ENCODE measurements at places on chromosomes 2 and 18.

DNA sequence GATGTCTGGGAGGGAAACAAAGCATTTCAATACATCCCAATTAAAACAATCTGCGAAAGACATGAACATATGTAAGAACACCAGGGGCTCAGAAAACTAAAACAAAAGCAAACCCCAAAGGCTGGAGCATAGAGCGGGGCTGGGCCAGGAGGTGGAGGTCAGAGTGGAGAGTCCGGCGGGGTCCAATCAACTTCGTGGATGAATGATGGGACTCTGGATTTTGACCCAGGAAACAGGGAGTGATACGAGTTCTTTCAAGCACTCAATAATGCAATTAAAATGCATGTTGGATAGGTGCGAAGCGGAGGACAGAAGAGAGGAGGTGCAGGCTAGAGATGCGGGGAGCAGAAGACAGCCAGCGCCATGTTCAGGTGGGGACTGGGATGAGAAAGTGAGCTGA is 200.7 kb upstream of the PXDN start:
- DNase-seq = no peak

GRCh38 chr2:8134473-8134932 is 547.4 kb upstream of the ID2 start:
- peak; percentile 44 for DNase-seq

- no peak for DNase-seq
These were observed 11.7 kb upstream of the CCDC74B start for GRCh38 chr2:130156624-130157004.

- no peak for DNase-seq
These were observed 64.3 kb upstream of the ATL2 start for GRCh38 chr2:38441346-38441745.

DNA sequence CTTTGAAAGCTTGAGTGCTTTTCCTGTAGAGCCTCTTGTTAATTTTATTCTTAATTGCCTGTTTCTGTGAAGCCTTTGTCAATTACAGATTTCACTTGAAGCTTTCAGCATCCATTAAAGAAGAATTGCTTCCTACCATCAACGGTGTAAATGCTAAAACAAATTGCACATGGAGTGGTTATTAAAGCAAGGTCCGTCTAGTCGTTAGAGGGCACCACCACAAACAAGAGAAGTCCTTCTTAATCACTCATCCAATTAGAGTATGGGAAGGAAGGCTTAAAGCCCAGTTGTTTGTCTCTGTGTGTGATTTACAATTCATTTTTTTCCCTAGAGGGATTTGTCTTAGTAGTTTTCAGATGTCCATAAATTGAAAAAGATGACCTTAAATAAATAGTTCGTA is 1.6 kb downstream of the KCNJ3 start:
- DNase-seq = no peak

DNA sequence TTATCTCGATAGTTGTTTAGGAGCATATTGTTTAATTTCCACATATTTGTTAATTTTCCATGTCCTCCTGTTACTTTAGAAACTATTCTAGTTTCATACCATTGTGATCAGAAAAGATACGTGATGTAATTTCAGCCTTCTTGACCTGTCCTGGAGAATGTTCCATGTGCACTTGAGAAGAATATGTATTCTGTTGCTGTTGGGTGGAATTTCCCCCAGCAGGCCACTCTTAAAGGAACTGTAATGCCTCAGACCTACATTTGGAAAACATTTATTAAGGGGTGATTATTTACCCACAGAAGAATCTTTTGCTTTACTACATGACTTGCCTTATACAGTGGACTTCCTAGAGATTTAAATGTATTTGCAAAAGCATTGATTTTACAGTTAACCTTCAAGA is 55.5 kb downstream of the LIMS1 start:
- no peak for DNase-seq

Measured in endodermal cell (in vitro differentiated cells).